ENCODE measurements at places on chromosomes 12 and 14. TPM values are rescaled to one million over a fixed set of nuclear protein-coding genes. Genes with fewer than 3 reads are reported as not detected.
A peak's percentile ranks its signal among the peaks of the same experiment; 100 is the strongest.

The NGDN gene
- total RNA-seq = 58.2 TPM

- peak; percentile 80 for DNase-seq
These were observed 163.6 kb upstream of the TBX3 start for GRCh38 chr12:114847441-114848035.

The CD27 gene
- 0.20 TPM for total RNA-seq

The RASAL1 gene
- 8.1 TPM for total RNA-seq

The STYK1 gene
- total RNA-seq = 0.39 TPM

DNA sequence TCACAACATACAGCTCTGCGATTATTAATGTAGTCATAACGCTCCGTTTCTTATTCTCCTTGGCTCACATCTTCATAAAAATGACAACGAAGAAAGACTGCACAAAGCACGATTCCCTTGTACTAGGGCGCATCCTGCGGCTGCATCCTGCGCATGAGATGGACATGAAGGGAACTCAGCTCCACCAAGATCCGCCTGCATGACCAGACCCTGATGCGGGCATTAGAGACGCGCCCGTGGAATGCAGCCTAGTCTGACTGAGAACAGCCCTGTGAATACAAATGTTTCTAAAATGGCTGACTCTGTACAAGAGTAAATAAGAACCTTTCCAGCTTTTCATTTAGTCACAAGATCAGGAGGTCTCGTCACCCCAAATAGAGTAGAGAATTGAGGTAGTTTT, 422.2 kb downstream of the NOVA1 start:
- DNase-seq = no peak

DNA sequence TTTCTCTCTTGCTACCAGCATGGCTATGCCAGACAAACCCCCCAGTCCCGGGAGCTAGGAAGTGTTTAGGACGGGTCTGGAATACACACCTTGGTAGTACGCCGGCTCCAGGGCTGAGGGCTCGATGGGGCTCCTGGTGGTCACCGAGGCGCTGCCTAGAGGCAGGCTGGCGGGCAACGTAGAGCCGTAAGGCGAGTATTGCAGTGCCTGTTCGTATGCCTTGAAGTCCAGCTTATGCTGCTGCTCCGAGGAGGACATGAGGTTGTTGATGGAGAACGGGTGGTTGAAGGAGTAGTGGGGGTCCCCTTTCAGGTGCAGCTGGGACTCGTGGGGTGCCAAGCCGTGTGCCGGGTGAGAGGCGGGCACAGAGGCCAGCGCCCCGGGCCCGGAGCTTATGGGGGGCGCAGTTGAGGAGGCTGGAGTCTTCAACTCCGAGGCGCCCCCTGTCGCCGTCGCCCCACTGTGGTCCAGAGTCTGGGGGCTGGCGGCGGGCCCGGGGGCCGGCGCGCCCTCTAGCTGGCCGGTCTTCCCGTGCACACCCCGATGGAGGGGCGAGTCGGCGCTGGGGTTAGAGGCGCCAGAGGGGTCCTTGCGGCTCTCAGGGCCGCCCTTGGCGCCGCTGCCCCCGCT, 3.6 kb downstream of the FOXA1 start:
- DNase-seq = no peak

DNA sequence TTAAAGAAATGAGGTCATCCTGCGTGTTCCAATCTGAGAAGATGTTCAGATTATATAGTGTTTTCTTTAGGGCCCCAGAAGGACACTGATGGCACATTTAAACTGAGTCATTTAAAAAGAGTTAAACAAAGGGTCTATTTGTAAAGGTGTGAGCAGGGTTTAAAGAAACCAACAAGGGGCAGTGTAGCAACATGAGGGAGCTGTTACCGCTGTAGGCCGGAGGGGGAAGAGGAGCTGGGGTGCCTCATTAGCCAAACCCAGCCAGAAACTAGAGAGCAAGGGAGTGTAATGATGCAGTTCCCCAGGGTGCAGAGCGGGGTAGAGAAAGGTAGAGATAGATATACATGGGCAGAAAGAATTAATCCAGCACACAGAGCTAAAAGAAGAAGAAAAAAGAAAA, 160.4 kb downstream of the TBX5 start:
- no peak for DNase-seq

- DNase-seq = no peak
These were observed 45.1 kb downstream of the TRAF3 start for GRCh38 chr14:102822311-102822863.

The CLMN gene
- total RNA-seq = 13.6 TPM

- DNase-seq = no peak
These were observed 171.8 kb upstream of the ATF7IP start for GRCh38 chr12:14193639-14194038.

The GRIN2B gene
- 0.30 TPM for total RNA-seq

DNA sequence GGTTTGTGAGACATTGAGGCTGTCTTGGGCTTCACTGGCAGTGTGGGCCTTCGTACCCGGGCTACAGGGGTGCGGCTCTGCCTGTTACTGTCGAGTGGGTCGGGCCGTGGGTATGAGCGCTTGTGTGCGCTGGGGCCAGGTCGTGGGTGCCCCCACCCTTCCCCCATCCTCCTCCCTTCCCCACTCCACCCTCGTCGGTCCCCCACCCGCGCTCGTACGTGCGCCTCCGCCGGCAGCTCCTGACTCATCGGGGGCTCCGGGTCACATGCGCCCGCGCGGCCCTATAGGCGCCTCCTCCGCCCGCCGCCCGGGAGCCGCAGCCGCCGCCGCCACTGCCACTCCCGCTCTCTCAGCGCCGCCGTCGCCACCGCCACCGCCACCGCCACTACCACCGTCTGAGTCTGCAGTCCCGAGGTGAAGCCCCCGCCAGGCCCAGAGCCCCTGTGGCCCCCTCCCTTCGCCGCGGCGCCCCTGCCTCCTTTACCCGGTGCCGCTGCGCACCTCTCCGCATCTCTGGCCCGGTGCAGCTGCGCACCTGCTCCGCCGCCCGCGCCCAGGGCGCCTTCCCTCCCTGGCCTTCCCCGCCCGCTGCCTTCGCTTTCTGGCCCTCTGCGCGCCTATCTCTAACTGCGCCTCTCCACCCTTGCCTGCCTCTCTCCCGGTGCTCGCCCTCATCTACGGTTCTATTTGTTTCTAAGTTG, at the start of gene ENO2:
TSS of gene ENO2 (plus strand) at position 335 of the 701 bp plus-strand sequence. CDS start 1,253 bp downstream, outside the sequence.
- DNase-seq = peak; percentile 58

DNA sequence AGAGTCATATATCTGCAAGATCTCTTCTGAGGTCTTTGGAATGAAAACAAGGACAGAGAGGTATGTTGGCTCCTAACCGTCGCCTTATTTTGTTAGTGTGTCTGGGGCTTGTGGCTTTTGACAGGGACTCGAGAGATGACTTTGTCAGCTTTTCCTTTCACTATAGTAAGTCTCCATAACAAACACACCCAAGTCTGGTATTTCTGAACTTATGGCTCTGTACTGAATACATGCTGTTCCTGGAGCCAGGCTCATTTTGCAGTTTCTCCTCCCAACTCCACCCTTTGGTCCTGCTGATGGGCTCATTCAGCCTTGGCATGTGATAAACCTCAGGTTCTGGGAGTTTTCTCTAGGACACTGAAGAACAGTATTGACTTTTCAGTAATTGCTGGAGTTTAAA, 27.7 kb upstream of the TMED10 start:
- no peak for DNase-seq

The TAS2R13 gene
- 6.2 TPM for total RNA-seq

DNA sequence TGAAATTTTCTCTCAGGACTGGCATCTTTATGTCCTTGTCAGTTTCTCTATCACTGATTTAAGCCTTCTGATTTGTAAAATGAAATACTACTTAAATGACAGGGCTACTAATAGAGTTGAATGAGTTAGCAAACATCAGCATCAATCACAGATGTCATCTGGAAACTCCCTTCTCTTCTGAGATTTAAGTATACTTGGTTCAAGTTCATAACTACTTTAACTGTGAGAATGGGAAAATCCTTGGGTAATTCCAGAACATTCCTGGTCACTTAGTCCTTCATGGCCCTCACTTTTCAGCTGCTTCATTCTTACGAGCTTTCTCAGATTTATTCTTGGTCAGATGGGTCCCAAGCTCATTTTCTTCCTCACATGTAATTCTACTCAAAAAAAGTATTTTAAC, 1655.3 kb upstream of the FLRT2 start:
- DNase-seq = no peak

DNA sequence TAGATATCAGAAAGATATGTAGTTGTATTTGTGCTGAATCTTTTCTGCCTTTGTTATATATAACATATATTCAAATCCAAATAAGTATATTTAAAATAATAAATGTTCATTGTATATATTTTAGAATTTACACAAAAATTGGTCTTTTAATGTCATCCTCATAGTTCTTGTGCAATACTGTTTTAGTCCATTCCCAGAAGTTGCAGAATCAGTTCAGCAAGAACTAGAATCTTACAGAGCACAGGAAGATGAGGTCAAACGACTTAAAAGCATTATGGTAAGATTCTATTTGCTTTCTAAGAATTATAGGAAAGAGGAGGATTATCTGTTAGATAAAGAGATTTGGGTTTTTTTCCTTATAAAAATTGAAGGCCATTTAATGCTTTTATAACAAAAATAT, 51.0 kb downstream of the SCFD1 start:
- no peak for DNase-seq

GRCh38 chr12:26205941-26206340, 10.6 kb downstream of the SSPN start:
- no peak for DNase-seq

GRCh38 chr12:83040339-83040738, 353.6 kb downstream of the TMTC2 start:
- DNase-seq = no peak

DNA sequence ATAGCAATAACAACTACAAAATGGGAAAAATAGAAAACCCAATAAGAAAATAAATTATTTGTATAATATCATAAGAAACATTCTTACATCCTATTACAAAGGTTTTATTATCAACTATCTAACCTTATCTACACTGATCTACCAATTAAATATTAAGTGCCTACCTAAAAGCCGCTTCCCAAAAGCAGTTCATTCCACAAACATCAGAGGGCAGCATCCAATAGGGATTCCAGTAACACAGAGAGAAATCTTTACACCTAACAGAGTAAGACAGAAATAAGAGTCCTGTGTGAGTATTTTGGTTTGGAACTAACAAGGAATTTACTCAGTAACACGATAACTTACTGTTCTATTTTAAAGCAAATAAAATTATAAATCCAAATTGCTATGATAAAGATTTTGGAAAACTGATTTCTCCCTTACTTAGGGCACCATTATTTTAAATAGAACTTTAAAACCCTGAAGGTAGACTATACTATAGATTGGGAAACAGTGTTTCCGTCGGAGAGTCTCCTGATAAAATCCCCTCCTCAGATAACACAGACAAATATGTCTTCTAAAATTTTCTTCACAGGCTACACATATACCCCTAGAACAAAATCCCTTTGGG, 15.0 kb downstream of the GXYLT1 start:
- DNase-seq = peak; percentile 31

DNA sequence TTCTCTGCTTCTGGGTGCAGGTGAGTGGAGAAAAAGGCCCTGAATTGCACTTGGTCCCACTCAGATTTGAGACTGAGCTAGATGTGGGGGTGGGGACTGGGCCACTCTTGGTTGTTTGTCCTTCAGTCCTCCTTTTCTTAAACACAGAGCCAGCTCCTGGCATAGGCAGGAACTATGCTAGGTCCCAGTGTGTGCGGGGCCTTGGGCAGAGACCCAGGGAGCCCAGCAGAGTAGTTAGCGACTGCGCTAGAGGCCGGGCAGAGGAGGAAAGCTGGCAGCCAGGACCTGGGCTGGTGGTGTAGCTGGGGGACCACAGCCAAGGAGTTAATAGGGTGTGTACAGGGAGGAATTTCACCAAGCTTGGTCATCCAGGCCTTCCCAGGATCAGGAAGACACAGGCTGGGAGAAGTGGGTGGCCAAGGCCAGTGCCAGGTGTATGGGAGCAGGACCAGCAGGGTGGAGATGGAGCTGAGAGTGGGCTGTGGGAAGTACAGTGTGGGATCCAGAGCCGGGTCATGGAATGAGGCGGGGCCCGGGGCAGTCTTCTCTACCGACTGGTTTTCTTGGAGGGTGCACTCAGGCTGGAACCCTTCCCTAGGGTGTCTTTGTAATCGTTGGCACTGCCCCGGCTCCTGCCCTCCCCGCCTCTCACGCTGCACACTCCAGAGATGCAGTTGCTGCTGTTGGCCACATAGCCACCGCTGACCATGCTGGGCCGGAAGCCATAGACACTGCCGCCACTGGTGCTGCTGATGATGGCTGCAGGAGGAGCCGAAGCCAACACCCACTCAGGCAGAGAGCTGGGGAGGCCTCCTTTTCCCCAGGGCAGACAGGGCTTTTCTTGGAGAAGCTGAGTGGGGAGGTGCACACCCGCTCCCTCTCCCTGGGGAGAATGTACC, 8.7 kb downstream of the KRT71 start:
- no peak for DNase-seq

- DNase-seq = no peak
These were observed 57.7 kb downstream of the RESF1 start for GRCh38 chr12:32016680-32017482.

DNA sequence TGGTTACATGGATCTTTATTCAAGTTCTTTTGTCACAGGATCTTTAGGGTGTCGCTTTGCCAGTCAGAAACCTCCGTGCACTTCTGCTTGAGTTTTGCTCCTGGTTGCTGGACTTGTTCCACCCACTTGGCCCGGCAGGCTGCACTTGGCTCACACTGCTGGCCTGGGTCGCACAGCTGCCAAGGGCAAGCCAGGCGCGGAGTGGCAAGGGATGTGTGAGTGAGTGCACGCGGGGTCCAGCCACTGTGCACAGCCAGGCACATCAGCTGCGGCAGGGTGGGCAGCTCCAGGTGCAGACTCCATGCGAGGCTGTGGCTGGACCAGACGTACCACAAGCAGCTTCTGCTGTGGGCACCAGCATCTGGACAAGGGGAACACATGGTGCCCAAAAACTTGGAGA, 76.6 kb downstream of the DERA start:
- DNase-seq = no peak

- DNase-seq = no peak
These were observed 134.4 kb upstream of the GRIP1 start for GRCh38 chr12:66813137-66813892.

DNA sequence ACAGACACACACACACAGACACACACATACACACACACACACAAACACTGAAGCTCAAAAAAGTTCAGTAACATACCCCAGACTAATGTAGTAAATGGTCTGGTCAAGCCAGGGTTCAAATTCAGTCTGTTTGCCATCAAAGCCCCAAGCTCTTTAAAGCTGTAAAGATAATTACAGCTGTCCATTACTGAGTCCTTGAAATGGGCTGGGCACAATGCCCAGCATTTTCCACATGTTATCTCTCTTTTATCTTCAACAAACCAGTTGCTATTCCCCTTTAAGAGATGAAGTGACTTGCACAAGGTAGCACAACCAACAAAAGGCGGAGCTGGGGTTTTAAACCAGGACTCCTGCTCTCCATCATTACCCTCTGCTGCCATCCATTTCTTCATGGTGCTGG, 7.6 kb upstream of the UNC119B start:
- no peak for DNase-seq

Data from skin of body (tissue), 3 donors.